ENCODE measurements at places on chromosomes 13 and 19.

DNA sequence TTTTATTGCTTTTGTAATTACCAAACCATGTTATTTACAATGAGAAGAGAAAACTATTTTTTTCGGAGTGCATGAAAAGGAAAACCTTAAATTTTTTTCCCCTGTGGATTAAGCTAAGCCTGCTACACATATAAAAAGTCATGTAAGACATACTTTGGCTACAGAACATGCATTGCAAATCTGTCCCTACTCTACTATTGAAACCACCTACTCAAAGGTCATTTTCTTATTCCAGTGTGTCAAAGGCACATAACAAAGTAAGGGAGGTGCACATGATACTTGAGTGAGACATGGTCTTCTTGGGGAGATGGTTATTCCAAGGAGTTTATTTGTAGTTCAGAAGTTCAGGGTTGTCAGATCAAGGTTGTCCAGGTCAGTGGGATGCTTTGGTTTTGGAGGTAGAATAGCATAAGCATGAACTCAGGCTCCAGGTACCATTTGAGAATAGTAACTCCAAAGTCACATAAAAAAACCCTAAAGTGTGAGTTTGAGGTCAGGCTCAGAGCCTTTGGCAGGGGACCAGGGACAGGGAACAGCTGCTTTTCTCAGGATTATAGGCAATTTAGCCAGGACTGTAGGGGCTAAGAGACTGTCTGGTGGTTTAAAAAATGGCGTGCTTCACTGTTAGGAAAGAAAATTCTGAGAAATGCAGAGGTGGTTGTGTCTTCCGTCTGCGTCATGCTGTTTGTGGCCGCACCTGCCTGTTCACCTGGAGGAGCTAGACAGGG, 15.4 kb downstream of the FARP1 start:
- DNase-seq: no peak

DNA sequence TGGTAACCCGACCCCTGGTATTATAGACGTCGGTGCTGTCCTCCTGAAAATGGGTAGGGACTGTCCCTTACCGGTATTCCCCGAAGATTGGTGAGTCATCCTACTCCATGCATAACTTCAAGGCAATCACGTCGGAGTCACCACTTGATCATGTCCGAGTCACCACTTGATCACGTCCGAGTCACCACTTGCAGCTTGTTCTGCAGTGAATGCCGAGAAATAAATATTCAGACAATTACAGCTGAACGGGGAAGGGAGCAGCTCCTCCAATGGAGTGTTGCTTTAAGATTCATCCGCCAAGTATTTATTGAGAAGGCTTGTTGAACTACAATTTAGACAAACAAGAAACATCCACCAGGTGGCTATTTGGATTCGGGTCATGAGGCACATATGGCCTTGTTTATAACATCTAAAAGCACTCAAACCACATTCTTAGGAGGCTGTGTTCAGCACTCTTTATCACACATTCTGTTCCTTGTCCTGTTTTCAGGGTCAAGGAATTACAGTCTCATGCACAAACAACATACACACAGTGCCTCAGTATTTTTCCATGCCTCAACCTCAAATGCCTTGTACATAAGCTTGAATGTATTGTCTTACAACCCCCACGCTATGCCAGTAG, 43.1 kb downstream of the ZNF726 start:
- DNase-seq: peak; percentile 84

- no peak for DNase-seq
Measured at GRCh38 chr19:35797663-35798062, 15.0 kb downstream of the PRODH2 start.

DNA sequence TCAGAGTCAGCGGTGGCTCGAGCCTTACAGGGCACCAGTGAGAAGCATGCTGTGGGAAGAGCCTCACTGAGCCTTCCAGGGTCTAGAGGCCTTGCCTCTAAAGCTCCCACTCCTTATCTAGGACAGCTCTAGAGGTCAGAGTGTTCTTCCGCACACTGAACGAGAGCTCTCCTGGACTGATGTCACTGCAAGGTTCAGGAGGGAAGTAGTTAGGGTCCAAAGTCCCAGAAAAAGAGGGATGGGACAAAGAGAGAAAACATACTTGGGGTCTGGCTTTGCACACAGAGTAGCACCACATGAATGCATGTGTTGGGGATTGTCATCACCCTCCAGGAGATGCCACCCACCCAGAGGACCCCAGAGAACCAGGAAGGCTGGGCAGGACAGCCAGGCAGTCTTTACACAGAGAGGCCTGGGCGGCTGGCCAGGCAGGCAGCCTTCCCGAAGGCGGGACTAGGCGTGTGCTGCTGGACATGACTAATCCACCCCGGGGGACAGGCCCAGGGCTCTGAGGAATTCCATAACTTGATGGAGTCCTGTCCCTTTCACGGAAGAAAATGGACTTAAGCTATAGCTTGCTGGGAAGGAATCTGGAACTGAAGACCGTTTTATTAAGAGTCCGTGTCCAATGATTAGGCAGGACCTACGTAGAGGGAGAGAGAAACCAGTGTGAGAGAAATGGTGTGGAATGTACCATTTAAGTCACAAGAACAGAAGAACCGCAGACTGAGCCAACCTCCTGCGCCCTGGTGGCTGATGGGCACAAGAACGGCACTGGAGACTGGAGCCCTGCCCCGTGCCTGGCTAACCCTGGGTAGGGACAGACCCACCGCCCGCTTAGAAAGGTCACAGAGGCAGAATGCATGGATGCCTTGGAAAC, 16.6 kb upstream of the EPHX3 start:
- no peak for DNase-seq

DNA sequence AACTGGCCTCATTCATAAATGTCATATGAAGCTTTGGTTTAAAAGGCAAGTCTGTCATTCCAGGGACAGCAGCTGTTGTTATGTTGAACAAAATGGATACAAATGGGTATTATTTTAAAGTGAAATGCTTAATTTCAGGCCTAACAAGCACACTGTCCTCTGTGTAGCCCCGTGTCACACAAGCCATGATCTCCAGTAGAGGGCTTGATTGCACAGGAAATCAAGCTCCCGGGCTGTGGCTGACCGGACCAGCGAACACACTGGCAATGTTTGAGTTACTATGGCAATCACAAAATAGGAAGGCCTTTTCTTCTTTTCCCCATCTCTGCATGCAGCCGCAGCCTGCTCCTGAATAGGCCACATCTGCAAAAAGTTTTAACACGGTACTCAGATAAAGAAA, 64.0 kb upstream of the GSX1 start:
- no peak for DNase-seq

Data from NCI-H774 (cell line).